ENCODE measurements at places on chromosomes 1 and 21.

GRCh38 chr1:26921126-26921539 lies 410 bp upstream of the NUDC start:
- no peak for DNase-seq

- DNase-seq = peak; percentile 60
Observed at GRCh38 chr1:47507881-47508701, 70.2 kb downstream of the FOXD2 start.

- no peak for DNase-seq
Observed at GRCh38 chr1:1324084-1324523, 356 bp downstream of the INTS11 start.

DNA sequence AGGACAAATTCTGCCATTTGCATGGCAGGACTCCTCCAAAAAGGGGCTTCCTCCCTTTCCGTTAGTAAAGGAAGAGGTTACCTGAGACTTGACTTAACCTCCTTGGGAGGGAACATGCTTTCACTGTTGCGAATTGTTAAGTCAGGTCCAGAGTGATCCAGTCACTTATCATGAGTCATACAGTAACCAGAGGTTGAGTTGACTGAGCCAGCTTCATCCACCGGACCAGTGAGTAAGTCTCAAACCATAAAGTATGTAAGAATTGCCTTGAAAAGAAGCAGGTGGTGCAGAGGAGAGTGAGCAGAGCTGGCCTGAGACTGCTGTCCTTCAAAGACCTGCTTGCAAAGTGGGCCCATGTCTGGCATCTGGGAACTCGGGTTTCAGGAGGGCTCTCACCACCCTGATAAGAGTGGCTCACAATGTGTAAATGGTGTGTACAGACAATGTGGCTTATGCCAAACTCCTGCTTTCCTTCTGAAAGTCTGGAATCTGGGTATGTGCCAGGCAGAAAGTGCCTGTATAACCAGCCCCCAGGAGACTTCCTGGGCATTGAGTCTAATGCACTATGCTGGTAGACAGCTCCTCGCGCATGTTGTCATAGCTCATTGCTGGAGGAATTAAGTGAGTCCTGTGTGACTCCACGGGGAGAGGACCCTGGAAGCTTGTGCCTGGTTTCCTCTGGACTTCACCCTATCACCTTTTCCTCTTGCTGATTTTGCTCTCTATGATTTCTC lies 84.3 kb upstream of the KLHDC7A start:
- DNase-seq = no peak
